NB4 (cell line): ENCODE measurements at places on chromosomes 5 and 9.
A peak's percentile ranks its signal among the peaks of the same experiment; 100 is the strongest.

- DNase-seq: peak; percentile 55
Observed at GRCh38 chr5:95892784-95893354, 68.8 kb downstream of the ELL2 start.

DNA sequence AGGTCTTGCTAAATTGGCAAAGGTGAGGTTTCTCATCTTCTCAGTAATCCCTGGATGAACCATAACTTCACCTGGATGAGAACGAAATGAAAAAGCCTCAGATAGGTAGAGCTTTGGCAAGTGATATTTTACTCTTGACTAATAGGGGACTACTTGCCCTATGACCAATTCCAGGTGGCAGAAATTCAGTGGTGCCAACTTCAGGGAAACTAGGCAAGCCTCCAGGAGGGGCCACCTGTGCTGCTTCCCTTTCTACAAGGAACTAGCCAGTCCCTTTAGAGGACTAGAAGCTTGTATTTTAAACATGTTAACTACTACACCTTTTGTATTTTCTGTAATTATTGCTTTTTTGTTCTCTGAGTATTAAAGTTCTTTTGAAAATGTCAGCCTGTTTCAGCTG, 169.0 kb upstream of the GRIA1 start:
- no peak for DNase-seq

- DNase-seq: no peak
Observed at GRCh38 chr9:134293611-134294152, 32.6 kb upstream of the RXRA start.

GRCh38 chr9:124267271-124267807, 9.6 kb downstream of the NEK6 start:
- DNase-seq: peak; percentile 91

DNA sequence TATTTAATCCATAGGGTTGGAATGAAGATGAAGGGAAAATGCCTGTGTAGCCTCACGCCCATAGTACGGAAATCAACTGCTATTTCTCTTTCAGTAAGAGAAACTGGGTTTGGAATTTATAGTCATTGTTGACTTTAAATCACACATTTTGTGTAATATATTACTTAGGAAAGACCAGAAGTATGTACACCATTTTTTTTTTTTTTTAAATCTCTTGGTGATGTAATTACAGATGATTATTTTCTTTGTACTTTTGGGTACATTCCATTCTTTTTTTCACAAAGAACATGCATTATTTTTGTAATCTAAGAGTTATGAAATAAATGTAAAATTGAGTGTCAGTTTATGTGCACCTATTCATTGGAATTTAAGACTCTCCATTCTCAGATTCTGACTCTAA, 45.7 kb downstream of the POC5 start:
- no peak for DNase-seq

- DNase-seq: no peak
Observed at GRCh38 chr9:136832581-136832980, 9.7 kb upstream of the AJM1 start.

- DNase-seq: no peak
Observed at GRCh38 chr5:143893638-143894037, 81.7 kb downstream of the HMHB1 start.

DNA sequence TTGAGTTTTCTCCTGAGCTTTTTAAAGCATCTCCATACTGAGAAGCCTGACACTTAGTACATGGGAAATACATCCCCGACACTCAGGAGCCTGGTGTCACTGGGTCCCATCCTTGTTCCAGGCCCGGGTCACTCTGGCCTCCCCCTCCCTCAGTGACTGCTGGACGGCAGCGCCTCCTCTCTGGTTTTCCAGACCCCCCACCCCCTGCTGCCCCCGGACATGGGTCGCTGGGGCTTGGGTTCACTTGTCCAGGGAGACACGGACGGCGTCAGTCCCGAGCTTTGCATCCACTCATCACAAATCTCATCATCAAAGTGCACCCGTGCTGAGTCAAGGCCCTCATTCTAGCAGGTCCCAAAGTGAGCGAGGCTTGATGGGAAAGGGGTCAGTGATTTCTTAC, 243.0 kb downstream of the IRX2 start:
- no peak for DNase-seq

GRCh38 chr5:10701567-10702039, 59.4 kb downstream of the DAP start:
- DNase-seq: peak; percentile 56

DNA sequence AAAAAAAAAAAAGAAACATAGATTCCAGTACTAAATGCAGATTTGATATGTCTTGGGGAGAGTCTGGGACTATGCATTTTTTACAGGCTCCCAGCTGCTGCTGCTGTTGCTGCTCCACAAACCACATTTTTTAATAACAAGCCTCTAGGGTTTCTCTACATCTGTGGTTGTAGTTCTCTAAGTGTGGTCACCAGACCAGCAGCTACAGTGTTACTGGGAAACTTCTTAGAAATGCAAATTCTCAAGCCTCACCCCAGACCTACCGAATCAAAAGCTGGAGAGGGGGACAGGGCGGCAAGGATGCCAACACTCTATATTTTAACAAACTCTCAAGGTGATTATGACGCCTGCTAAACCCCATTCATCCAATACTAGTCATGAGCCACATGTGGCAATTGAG, 293.4 kb upstream of the PTGER4 start:
- peak; percentile 89 for DNase-seq

DNA sequence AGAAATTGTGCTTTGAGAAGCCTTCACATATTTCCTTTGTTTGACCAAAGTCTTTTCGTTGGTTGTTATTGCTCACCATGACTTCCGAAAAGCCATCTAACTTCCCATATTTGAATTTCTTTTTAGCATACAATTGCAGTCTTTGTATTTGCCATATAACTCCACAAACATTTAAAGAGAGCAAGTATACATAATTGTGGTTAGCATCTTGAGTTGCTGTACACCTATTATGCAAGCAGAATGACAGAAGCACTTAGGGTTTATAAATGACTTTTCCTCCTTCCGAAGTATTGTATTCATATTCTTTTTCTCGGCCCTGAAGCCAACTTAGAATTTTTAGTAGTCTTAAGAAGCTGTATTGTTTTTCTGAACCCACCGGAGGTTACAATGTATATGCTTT, 250.4 kb downstream of the RFK start:
- DNase-seq: no peak

- DNase-seq: no peak
Observed at GRCh38 chr5:131373265-131373664, 109.4 kb downstream of the CDC42SE2 start.

- DNase-seq: no peak
Observed at GRCh38 chr5:8840237-8840636, 705.6 kb downstream of the SEMA5A start.

- no peak for DNase-seq
Observed at GRCh38 chr9:105054491-105054890, 126.5 kb upstream of the ABCA1 start.

- no peak for DNase-seq
Observed at GRCh38 chr5:115774684-115775083, 41.8 kb downstream of the CDO1 start.

DNA sequence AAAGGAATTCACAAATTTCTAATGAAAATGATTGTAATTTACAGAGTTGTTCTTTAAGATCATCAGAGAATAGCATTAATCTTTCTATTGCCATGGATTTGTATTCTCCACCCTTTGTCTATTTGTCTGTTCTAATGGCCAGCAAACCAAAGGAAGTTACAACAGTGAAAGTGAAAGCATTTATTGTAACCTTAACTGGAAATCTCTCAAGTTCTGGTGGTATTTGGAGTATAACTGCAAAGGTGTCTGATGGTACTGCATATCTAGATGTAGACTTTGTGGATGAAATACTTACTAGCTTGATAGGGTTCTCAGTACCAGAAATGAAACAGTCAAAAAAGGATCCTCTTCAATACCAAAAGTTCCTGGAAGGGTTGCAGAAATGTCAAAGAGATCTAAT, 21.7 kb downstream of the RMI1 start:
- no peak for DNase-seq

DNA sequence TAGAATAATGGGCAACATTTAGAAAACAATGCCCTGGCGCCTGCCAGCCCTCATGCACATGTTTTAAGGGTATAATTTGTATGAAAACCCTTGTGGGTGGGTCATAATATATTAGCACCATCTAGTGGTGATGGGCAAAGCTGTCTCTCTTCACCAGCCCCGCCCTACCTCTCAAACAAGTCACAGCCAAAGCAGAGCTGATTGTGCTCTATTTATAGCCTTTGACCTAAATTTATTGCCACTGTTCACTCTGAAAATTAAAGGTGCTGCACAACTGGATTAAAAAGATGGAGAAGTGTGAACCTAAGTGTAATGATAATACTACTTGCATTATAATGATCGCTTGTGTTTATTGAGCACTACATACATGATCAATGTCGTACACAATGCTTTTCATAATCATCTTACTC, 131.9 kb upstream of the ANKH start:
- DNase-seq: peak; percentile 81

- no peak for DNase-seq
Observed at GRCh38 chr9:2489838-2490314, 131.7 kb upstream of the VLDLR start.

DNA sequence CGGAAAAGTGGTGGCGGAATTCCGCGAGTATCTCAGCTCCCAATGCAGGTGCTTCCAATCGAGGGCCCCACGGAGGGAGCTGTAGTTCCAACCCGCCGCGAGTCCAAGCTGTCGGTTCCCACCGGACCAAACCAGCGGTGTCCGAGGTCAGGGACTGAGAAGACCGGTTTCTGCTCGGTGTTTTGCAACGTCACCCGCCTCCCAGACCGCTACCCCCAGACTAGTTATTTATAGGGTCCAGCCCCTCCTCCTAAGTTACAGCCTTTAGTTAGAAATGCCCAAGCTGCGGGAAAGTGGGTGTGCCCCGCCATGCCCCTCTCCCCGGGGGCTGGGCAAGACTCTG, 677 bp upstream of the MYORG start:
- DNase-seq: peak; percentile 77

GRCh38 chr5:133250527-133250926, 198.7 kb downstream of the HSPA4 start:
- no peak for DNase-seq

DNA sequence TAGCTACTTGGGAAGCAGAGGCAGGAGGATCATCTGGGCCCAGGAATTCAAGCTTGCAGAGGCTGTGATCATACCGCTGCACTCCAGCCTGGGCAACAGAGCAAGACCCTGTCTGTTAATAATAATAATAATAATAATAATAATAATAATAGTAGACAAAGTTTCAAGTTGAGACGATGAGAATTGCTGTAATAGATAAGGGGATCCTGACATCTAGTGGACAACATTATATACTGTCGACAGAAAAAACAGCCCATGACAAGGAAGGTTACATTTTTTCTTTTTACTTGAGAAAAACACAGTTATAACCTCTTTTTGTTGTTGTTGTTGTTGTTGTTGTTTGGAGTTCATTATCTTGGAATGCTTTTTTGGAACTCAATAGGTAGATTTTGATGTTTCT, 35.3 kb downstream of the NDFIP1 start:
- peak; percentile 43 for DNase-seq
